ENCODE measurements at places on chromosomes 5 and 9.

GRCh38 chr5:159258361-159258760, 4.7 kb upstream of the UBLCP1 start:
- no peak for DNase-seq

- peak; percentile 32 for DNase-seq
Measured at GRCh38 chr5:113302120-113302519, 132.7 kb downstream of the TSSK1B start.

DNA sequence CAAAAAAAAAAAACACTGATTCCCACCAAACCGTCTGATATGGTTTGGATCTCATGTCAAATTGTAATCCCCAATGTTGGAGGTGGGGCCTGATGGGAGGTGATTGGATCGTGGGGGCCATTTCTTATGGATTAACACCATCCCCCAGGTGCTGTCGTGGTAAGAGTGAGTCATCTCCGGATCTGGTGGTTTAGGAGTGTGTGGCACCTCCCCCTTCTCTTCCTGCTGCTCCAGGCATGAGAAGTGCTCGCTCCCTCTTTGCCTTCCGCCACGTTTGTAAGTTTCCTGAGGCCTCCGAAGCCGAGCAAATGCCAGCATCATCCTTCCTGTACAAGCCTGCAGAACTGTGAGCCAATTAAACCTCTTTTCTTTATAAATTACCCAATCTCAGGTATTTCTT, 45.2 kb downstream of the HSD17B3 start:
- no peak for DNase-seq

DNA sequence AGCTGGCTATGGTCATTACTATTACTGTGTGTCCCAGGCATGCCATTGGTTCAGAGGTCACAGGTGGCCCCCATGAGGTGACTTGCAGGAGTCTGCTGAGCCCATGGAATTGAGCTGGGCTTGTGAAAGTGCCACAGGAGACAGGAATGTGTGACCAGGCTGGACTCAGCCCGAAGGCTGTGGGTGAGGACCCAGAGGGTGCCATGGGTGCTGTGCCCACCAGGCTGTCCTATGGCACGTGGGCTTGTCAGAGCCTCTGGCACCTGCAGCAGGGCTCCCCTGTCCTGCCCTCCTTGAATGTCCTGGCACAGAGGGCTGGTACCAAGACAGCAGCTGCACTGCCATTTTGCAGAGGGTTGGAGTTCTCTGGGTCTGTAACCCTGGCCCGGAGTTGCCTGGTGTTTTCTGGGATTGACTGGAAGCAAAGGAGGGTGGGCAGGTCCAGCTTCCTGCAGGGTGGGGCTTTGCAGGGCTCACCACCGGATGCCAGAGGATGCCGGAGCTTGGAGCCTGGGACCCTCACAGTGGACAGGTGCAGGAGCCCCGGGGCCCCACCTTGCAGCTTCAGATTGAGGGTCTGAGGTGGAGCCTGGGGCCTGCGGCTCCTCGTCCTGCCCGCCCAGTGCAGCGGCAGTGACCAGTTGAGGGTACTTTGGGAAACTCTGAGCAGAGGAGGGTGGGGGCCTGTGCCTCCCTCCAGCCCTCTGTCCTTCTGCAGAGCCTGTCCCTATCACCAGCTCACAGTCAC, 14.2 kb downstream of the COL5A1 start:
- DNase-seq: no peak

DNA sequence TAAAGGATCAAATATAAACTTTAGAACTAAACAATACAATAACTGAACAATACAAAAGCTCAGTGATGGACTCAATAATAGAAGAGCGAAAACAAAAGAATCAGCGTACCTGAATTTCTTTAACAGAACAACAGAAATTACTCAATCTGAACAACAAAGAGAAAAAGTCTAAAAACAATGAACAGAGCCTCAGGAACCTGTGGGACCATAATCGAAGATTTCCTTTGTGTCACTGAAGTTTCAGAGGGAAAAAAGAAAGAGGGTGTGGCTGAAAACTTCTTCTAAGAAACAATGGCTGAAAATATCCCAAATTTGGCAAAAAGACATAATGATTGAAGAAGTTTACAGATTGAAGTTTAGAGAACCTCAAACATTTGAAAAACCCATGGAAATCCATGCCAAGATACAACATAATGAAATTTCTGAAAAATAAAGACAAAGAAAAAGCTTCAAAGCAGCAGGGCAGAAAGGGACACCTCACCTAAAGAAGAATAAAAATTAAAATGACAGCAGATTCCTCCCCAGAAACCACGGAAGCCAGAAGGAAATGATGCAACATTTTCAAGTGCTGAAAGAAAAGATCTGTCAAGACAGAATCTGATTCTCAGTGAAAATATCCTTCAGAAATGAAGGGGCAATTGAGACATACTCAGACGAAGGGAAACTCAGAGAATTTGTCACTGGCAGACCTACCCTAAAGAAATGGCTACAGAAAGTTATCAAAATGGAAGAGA, 288.8 kb downstream of the ARL15 start:
- DNase-seq: no peak

DNA sequence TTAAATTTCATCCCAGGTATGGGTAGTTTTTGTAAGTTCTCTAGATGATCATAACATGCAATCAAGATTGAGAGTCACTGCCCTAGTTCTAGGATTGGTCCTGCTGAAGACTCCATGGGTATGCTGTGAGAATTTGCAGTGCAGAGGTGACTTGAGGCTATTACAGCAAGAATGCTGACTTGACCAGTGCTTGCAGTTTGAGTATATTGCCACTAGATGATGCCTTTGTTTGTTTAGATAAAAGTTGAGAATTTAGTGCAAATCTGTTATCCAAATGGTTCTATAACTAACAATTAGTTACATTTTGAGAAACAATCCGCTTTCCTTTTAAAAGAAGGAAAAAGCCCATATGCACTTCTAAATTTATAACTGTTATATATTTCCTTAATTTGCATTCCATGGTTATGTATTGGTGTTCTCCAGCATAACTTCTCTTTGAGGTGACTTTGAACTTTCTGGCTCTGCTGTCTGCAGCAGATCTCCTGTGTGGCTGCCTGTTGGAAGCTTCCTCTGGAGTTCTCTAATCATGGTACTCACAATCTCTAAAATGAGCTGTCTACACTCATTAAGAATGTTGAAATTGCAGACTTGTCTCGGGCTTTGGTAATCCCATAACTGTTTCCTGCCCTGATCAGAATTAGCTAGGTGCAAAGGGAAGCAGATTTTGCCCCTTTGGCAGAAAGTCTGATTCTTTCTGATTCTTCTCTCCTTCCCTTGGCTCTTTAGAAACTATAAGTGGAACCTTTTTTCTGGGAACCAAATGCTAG, 24.9 kb downstream of the MELK start:
- peak; percentile 32 for DNase-seq

- DNase-seq: no peak
Measured at GRCh38 chr5:134099288-134099872, 15.1 kb upstream of the TCF7 start.

DNA sequence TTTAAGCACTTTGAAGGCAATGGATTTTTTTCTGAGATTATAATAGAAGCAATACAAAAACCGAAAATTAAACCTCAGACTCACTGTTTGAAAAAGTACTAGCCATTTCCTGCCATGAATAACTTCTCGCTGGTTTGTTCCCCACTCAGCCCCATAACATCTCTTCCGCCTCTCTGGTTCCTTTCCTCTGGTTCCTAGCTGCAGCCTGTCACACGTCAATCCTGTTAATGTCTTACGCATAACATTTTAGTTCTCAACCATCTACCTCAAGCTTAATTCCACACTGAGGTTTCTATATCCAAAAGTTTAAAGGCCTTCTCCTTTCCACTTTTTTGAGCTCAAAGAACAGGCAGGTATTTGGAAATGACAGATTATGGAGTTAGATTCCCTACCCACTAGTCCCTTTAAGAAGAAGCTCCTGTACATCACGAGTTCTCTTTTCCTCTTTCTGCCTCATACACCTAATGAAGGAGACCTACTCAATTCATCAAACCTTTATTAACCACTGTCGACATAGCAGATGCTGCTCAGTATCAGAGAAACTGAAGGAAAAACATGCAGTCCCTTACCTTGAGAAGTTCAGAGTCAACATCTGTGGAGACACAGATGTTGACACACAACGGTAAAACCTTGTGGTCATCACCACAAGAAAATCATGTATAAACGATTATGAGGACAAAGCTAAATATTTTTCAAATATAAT, 243.0 kb upstream of the PTGER4 start:
- DNase-seq: peak; percentile 69

DNA sequence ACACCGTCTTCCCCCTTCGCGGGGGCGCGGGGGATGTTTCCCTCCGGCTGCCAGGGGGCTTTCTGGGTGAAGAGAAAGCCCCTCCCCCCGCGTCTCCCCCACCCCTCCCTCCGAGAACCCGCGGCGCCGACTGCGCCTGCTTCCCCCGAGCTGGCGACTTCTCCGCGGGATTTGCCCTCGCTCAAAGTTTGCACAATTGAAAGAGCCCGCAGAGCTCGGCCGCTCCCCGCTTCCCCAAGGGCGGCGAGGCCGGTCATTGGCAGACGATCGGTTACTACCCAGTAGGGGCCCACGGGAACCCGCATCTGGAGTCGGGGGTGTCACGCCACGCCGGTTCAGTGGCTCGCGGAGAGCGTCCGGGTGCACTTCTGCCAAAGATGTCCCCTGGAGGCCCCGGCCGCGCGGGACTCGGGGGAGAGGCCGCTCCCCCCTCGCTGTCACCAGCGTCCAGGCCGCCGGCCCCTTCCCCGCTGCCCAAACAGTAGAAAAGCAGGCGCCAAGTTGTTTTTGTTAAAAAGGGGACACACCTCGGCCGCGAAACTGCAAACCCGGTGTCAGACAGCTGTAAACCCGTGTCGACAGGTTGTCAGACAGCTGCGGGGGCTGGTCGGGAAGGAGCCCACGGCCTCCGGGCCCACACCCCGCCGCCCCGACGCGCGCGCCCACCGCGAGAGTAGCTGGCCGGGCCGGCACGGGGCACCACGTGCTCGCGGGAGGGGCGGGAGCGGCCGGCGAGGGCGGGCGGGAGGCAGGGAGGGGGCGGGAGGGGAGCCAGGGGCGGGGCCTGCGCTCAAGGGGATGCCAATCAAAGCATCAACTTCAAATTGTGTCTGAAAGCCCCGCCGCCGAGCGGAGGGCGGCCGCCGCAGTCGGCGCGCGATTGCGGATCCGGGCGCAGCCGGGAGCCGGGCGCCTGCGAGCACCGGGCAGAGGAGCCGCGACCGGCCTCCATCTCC, at the start of gene IRX1:
Gene IRX1 (plus strand): TSS at position 827 of the 956 bp plus-strand sequence. CDS start 274 bp downstream, outside the sequence.
- DNase-seq: no peak

DNA sequence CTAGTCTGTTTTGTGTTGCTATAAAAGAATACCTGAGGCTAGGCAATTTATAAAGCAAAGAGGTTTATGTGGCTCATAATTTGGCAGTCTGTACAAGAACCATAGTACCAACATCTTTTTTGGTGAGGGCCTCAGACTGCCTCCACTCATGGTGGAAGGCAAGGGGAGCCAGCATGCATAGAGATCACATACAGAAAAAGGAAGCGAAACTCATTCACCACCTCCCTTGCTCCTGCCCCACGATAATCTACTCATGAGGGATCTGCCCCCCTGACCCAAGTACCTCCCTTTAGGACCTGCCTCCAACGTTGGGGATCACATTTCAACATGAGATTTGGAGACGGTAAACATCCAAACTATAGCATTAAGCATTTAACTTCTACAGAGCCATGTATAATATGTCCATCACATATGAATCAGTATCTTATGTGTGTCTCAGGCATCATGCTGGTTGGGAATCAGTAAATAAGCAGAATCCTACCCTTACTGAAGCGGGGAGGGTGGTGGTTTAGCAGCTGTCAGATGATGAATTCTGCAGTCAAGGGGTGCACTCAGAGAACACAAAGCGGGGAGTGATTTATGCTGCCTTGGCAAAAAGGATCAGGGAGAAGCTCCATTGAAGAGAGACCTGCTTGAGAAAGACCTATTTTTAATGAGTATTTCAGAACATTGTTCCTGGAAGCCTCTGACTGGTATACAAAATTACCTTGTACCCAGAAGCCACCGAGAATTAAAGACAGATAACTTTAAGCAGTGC, 34.8 kb downstream of the HMGXB3 start:
- peak; percentile 56 for DNase-seq

DNA sequence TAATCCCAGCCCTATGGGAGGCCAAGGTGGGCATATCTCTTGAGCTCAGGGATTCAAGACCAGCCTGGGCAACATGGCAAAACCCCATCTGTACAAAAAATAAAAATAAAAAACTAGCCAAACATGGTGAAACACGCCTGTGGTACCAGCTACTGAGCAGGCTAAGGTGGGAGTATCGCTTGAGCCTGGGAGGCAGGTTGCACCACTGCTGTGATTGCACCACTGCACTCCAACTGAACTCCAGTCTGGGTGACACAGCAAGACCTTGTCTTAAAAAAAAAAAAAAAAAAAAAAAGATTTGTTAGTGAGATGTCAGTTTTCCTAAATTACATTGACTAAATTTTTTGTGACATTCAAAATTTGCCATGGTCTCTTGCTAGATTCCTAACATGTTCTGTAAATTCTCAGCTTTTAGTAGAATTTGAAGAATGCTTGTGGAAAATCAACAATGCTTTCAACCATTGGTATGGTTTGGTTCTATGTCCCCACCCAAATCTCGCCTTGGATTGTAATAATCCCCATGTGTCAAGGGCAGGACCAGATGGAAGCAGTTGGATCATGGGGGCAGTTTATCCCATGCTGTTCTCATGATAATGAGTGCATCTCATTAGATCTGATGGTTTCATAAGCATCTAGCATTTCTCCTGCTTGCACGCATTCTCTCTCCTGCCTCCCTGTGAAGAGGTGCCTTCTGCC, 236.1 kb downstream of the ARRDC3 start:
- DNase-seq: peak; percentile 62

- no peak for DNase-seq
Measured at GRCh38 chr5:34930462-34930844, 1.1 kb downstream of the DNAJC21 start.

DNA sequence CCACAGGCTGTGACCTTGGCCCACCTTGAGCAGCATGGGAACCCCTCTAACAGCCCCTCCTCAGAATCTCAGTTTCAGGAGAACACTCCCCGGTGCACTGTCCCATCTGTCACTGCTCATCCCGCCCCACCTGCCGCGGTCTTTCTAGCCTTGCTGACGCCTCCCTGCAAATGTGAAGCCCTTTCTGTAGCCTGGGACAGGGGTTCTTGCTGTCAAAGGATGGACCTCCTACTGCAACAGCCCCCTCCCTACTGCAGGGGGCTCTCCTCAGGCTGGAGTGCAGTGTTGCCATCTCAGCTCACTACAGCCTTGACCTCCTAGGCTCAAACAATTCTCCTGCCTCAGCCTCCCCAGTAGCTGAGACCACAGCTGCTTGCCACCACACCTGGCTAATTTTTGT, 20.0 kb downstream of the OR2V1 start:
- no peak for DNase-seq

- no peak for DNase-seq
Measured at GRCh38 chr9:75039009-75039408, 10.9 kb upstream of the CARNMT1 start.

DNA sequence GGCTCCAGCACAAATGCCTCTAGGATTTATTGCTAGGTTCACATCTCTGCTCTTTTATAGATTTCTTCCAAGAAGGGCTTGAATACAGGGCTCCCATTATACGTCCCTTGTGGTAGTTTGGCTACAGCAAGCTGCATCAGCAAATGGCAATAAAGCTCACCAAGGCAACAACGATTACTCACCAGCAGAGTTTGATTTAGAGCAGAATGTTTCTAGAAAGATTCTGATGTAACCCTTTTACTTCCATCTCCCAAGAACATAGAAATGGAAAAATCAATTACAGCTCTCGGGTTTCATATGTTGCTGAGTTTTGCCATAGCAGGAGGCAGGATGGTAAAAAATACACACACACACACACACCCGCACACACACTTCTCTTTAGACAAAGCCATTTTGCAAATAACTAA, 124.2 kb upstream of the TNPO1 start:
- no peak for DNase-seq
